ENCODE measurements at places on chromosomes 7 and 10. TPM values are rescaled to one million over a fixed set of nuclear protein-coding genes. Genes with fewer than 3 reads are reported as not detected.

LRRD1 gene
- 0.24 TPM for total RNA-seq

ARPC1A gene
- 105 TPM for total RNA-seq

FZD1 gene
- total RNA-seq: 7.3 TPM

DYNC1I1 gene
- 0.81 TPM for total RNA-seq

FOXI2 gene
- total RNA-seq: 0.37 TPM

FXYD4 gene
- not detected for total RNA-seq

ATE1 gene
- 31.8 TPM for total RNA-seq

Measured in spleen (tissue), 13 donors.